Pancreas (tissue), 10 donors: ENCODE measurements at places on chromosomes 6 and 20. TPM values are rescaled to one million over a fixed set of nuclear protein-coding genes. Genes with fewer than 3 reads are reported as not detected.
A peak's percentile ranks its signal among the peaks of the same experiment; 100 is the strongest.

- H3K4me1 ChIP-seq = no peaks in the 10 kb centered on the region
- no peaks in the 10 kb centered on the region for H3K27me3 ChIP-seq
- DNase-seq = no peak
- H3K36me3 ChIP-seq = no peaks in the 10 kb centered on the region
- no peak overlapping the region for H3K27ac ChIP-seq
These were observed 36.9 kb upstream of the TBX18 start for GRCh38 chr6:84801250-84801649.

- no peak overlapping the region for H3K4me3 ChIP-seq
- H3K4me1 ChIP-seq = no peaks in the 10 kb centered on the region
- no peaks in the 10 kb centered on the region for H3K36me3 ChIP-seq
- H3K27ac ChIP-seq = no peak overlapping the region
These were observed 154.3 kb downstream of the PREX1 start for GRCh38 chr20:48673507-48673906.

DNA sequence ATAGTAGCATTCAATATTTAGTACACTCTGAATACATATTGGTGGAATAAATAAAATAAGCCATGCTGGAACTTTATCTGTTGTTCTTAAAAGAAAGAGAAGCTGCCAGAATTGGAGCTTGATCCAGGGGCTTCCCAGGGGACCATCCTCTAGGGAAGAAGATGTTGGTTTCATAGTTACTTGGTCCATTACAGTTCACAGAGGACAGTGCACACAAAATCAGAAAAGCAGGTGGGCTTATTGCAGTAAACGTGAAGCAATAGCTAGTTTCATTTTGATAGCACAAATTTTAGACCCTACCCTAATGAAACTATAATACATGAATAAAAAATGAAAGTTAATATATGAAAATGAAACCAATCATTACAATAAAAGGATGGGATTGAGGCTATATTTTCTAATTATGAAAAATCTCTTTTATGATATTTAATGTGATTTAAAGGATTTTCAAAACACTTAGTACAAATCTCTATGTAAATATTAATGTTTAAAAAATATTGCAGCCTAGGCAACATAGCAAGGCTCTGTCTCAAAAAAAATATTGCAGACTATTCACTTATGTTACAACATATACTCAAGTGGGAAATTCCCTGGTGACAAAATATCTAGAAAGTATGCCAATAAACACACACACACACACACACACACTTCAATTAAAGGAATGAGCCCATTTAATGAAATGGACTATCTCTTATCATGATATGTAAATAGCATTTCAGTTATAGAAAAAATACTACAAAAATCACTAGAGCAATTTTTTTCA is 227.0 kb upstream of the MARCKS start:
- no peaks in the 10 kb centered on the region for H3K27me3 ChIP-seq
- DNase-seq = no peak
- no peak overlapping the region for H3K4me3 ChIP-seq
- peaks cover 11% of the 10 kb centered on the region for H3K4me1 ChIP-seq

The CUL9 gene
- polyA plus RNA-seq = 86.6 TPM

The BAG2 gene
- polyA plus RNA-seq = 0.72 TPM

- H3K27ac ChIP-seq = peak overlapping the region; percentile 61
- H3K36me3 ChIP-seq = no peaks in the 10 kb centered on the region
- DNase-seq = peak; percentile 94
- H3K27me3 ChIP-seq = no peaks in the 10 kb centered on the region
These were observed 59.7 kb upstream of the SNX9 start for GRCh38 chr6:157763129-157763903.

GRCh38 chr6:22098601-22099031 is 198.2 kb downstream of the PRL start:
- no peak overlapping the region for H3K27ac ChIP-seq
- H3K4me1 ChIP-seq = no peaks in the 10 kb centered on the region
- no peak for DNase-seq

DNA sequence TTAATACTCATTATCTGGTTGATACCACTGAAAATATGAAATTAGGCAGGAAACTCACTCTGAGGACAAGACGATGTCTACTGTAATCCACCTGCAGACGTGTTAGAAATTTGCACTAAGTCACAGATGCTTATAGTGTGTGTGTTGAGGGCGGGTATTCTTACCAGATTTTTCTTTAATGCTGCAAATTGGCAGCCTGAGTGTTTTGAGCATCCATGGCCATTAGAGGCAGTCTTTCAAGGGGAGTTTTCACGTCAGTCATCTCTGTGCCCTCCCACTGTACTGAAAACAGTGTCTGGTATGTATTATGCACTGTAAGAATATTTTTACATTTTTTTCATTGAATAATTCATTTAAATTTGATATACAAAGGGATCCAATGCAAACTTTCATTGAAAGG is 266.5 kb upstream of the QKI start:
- H3K27me3 ChIP-seq = no peaks in the 10 kb centered on the region
- H3K36me3 ChIP-seq = no peaks in the 10 kb centered on the region
- no peaks in the 10 kb centered on the region for H3K4me1 ChIP-seq
- DNase-seq = no peak
- H3K27ac ChIP-seq = no peak overlapping the region

- no peak overlapping the region for H3K4me3 ChIP-seq
- H3K36me3 ChIP-seq = no peaks in the 10 kb centered on the region
- no peak overlapping the region for H3K27ac ChIP-seq
These were observed 210.9 kb upstream of the ZFP64 start for GRCh38 chr20:52402514-52402913.

- DNase-seq = no peak
- H3K27me3 ChIP-seq = no peaks in the 10 kb centered on the region
- no peaks in the 10 kb centered on the region for H3K36me3 ChIP-seq
- H3K4me1 ChIP-seq = peaks cover 34% of the 10 kb centered on the region
- H3K27ac ChIP-seq = no peak overlapping the region
These were observed 121.2 kb downstream of the DST start for GRCh38 chr6:56521454-56521853.

The HUS1B gene
- polyA plus RNA-seq = 0.30 TPM

The DXO gene
- 32.0 TPM for polyA plus RNA-seq

- no peak overlapping the region for H3K27ac ChIP-seq
- H3K36me3 ChIP-seq = no peaks in the 10 kb centered on the region
- peaks cover 9% of the 10 kb centered on the region for H3K4me1 ChIP-seq
- H3K4me3 ChIP-seq = no peak overlapping the region
- no peaks in the 10 kb centered on the region for H3K27me3 ChIP-seq
These were observed 39.5 kb downstream of the SLC22A1 start for GRCh38 chr6:160160929-160161646.

The XKR7 gene
- polyA plus RNA-seq = 1.2 TPM

DNA sequence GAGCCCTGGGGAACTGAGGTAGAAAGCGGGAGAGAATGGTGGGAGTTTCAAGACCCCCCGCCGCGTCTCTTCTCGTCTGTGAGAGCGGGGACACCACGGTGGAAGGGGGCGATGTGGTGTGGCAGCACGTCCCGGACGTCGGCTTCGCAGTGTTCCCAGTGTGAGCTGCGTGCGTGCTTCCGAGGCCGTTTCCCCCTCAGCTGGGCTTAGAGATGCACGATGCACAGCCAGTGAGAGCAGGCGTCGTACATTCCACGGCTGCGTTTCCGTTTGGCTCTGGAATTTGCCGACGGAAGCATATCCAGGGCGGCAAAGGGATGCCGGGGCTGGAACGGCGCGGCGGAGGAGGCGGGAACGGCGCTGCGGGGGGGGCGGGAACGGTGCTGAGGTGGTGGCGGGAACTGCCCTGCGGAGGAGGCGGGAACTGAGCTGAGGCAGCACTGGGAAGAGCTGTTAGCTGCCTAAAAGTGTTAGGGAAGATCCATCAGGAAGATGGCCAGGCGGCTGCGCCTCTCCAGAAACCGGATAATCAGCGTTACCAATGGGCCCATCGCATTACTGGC is 37.7 kb downstream of the KIF25 start:
- H3K4me1 ChIP-seq = no peaks in the 10 kb centered on the region
- H3K36me3 ChIP-seq = no peaks in the 10 kb centered on the region
- H3K4me3 ChIP-seq = peak overlapping the region; percentile 28
